ENCODE measurements at places on chromosomes 12 and 14.

DNA sequence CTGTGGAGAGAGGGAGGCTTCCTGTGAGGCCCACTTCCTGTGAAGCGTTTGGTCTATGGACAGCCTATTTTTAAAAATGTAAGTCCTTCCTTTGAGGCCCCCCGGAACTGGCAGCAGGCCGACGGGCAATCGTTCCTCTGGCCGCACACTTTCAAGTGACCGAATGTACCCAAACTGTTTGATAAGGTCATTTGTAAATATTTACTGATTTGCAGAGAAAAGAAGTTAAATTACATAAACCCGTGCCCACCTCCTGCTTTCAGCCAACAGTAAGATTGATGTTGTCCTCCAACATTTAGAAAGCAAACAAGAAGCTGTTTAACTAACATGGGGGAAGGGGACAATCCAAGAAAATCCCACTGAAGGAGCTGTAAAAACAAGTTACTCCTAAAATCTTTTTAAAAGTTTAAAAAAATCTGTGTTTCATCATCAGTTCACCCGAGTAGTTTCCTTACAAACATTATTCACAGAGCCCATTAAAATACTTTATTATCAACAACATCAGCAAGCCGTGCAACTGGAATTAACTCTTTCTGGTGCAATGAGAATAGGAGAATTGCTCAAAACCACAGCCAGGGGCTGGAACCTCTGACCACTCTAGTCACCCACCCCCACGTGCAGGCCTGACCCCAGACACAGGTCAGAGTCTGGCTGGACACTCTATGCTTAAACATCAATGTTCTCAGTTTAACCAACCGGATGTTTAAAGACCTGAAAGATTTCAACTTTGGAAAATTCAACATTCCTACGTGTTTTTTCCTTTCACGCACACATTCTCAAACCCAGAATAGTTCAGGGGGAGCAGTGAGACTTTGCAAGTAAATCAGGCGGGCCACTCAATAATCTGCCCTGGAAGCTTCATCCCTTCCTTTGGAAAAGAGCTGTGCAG, 65.3 kb downstream of the FOXN3 start:
- DNase-seq: no peak

DNA sequence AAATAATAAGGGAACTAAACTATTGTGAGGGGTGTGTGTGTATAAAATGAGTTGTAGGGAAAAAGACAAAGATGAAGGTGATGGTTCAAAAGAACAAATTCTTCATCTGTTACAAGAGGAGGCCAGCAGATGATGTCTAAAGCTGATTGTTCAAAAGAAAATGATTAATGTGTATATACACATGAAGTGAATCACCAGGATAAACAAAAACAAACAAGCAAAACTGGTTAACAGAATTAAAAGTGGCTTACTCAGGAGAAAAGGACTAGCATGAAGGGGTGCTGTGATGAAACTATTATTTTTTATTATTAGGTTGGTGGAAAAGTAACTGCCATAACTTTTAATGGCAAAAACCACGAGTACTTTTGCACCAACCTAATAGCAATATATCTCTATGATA, 348.4 kb downstream of the BCL11B start:
- no peak for DNase-seq

DNA sequence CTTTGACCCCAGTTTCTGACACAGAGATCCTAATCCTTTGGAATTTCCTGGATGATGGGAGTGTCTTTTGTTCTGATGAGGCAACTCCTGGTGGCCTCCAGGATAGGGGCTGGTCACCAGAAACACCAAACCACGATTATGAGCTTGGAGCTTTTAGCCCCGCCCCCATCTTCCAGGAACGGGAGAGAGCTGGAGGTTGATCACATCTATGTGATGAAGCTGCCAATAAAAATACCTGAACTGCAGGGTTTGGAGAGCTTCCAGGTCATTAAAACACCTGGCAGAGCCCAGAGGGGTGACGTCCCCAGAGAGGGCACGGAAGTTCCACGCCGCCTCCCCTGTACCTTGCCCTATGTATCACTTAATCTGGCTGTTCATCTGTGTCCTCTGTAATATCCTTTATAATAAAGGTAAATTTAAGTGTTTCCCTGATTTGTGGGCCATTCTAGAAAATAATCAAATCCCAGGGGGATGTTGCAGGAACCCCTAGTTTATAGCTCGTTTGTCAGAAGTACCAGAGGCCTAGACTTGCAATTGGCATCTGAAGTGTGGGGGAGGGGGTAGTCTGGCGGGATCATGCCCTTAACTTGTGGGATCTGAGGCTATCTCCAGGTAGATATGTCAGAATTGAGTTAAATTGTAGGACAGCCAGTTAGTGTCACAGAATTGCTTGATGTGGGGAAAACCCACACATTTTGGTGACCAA, 21.2 kb downstream of the APPL2 start:
- DNase-seq: no peak

DNA sequence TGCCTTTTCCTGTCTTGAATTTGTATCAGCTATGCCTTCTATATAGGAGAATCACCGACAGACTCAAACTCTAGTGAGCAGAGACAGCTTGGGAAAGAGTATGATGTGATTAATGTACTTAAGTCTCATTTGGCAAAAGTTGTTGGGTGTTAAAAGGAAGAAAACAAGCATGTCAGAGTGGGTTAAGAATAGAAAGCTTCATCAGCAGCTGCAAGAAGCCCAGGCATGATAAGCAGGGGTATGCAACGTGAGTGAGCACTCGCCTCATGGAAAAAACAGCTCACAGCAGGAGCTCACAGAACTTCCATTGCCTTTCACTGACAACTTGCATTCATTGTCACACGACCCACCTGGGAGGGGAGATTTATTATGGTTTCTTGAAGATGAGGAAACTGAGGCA, 35.9 kb upstream of the WNK1 start:
- DNase-seq: no peak

DNA sequence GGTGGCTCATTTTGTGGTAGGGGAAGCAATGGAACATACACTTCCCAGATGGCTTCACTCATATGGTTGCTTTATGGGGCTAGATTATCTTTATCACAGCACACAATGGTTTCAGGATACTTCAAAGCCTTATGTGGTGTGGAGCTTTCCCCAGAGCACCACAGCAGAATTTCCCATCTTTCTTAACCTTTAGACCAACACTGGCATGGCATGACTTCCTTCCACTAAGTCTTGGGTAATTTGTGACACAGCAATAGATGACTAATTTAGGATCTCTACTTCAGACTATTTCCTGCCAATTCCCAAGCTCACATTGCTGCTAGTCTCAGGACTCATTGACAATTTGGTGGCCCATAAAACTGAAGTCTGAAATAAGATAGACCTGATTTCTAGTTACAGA, 36.9 kb upstream of the DCN start:
- DNase-seq: no peak

GRCh38 chr12:99024191-99024590, 379.1 kb downstream of the APAF1 start:
- DNase-seq: no peak

- DNase-seq: no peak
Measured at GRCh38 chr12:115833704-115834103, 443.8 kb downstream of the MED13L start.

DNA sequence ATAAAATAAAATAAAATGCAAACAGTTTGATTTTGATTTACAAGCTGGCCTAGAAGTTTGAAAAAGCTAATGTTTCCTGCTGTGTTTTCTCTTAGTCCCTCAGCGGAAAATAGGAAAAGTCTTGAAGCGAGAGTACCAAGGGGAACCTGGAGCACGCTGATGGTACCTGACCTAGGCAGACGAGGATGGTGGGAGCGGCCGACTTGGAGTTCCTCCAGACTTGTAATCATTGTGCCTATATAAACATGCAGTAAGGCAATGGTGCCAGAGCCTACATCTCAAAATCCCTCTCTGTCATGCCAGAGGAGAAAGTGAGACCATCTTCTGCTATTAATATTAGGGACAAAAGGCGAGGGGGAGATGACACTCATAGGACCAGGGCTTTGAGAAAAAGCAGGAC, 371.7 kb downstream of the TMEM132D start:
- no peak for DNase-seq

GRCh38 chr14:51954657-51955056, 34.7 kb upstream of the RTRAF start:
- no peak for DNase-seq

DNA sequence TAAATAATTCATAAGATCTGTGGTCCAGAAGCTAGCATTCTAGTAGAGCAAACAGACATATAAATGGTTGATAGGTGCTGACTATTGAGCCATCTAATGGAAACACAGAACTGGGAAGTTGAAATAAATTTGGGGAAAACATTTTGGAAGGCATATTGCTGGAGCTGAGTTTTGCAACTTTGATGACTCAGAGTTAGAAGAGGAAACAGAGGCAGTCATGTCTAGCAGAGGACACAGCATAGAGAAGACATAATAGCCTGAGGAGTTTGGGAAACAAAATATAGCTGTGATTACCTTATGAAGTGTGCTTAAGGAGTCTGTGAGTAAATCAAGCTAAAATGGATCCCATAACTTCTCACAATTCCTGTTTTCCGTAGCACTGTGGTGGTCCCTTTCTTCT, 86.9 kb upstream of the FLRT2 start:
- DNase-seq: no peak

- no peak for DNase-seq
Measured at GRCh38 chr12:107238296-107238695, 144.9 kb upstream of the CRY1 start.

DNA sequence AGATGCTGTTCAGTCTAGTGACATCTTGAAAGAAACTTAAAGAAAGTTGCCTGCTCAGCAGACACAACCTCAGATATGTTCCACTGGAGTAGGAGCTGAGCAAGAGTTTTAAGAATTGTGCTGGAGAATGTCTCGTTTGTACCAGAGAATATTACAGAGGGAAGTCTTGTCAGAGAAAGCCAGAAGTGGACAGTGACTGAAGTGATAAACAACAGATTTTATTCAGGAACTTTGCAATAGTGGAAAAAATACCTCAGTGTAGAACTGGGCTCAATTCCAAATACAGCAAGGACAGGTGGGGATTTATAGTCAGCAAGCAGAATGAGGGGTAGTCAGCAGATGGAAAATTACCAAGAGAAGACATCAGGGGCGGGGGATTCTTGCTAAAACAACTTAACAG, 18.6 kb downstream of the ZDHHC17 start:
- no peak for DNase-seq

- DNase-seq: no peak
Measured at GRCh38 chr12:67152451-67152850, 116.7 kb upstream of the CAND1 start.

DNA sequence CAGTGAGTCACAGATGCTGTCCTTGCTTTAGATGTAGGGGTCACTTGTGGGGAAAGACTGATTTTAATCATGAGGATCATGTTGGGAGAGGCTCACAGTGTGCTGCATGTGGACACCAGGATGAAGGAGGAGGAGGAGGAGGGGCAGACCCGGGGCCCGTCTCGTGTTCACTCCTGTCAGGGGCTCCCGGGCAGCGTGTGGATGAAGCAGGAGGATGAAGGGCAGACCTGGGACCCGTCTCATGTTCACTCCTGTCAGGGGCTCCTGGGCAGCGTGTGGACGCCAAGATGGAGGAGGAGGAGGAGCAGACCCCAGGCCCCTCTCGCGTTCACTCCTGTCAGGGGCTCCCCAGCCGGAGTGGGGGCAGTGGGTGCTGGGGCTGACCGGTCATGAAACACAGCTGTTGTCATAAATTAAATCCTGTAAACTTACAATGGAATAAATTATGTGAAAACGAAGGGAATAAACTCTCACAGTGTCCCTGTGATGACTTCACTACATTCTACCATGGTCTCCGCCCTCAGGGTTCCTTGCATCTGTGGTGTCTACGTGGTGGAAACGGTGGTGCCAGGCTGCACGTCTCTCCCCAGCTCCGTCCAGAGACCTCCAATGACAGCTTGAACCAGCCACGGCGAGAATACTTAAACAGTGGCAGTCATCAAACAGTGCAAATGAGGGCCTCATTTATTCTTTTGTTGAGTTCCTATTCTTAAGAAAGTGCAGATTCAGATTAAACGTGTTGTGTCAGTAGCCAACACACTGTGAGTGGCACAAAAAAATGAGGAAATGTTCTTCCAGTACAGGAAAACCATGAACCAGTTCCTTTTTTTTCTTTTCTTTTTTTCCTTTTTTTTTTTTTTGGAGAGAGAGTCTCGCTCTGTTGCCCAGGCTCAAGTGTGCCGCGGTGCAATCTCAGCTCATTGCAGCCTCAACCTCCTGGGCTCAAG, 37.7 kb upstream of the SFSWAP start:
- no peak for DNase-seq

- DNase-seq: no peak
Measured at GRCh38 chr12:114697741-114698565, 14.0 kb upstream of the TBX3 start.
